Urothelium cell line (cell line): ENCODE measurements at places on chromosomes 7 and 10.

DNA sequence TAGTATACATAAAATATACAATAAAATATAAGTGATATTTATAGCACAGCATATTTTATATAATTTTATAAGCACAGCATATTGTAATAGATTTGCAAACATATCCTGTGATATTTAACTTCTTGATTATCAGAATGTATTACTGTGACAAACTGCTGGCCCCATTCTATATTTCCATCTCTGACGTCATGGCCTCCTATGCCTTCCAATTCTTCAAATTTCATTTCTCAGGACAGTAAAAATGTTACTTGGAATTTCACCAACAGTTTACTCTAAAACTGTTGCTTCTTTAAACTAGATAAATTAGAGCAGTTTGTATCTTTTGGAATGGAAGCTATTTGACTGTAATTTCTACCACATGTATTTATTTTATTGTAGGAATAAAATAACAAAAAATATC is 102.5 kb upstream of the SLC25A13 start:
- DNase-seq, result no peak

GRCh38 chr7:84175461-84175860 is 19.1 kb downstream of the SEMA3A start:
- DNase-seq, result no peak

- DNase-seq, result no peak
These were observed 9.3 kb downstream of the MKLN1 start for GRCh38 chr7:131336956-131337355.

DNA sequence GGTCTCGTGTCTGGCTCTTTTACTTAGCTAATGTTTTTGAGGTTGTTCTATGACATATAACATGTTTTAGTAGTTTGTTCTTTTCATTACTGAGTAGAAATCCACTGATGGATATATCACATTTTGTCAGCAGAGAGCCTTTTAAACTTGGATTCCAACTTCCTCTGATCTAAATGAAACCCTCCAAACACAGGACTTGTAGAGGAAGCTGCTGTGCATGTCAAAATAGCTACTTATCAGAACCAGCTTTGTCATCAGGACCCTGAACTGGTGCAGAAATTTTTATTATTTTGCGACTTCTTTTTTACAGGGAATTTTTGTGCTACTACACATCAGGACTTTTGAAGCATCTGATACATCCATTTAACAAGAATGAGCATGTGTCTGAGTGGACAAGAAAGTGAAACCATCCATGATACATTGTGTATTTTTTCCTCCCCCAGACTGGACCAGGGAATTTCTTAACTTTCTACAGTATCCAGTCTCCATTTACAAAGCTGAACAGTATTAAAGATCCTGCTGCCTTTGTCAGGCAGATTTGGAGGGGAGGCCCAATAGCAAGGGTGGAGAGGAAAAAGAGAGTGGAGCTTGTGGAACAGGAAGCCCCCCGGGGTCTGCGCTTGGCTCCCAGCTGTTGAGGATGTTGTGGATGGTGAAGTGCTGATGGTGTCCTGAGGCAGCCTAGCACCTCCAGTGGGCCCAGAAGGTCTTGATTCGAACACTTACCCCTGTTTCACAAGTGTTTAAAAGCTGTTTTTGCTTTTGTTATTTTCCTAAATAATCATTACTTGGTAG is 29.3 kb upstream of the MTPAP start:
- no peak for DNase-seq

GRCh38 chr7:21125297-21125696 is 302.6 kb upstream of the SP4 start:
- DNase-seq, result no peak

- no peak for DNase-seq
These were observed 5.6 kb downstream of the IMPDH1 start for GRCh38 chr7:128404143-128404681.

DNA sequence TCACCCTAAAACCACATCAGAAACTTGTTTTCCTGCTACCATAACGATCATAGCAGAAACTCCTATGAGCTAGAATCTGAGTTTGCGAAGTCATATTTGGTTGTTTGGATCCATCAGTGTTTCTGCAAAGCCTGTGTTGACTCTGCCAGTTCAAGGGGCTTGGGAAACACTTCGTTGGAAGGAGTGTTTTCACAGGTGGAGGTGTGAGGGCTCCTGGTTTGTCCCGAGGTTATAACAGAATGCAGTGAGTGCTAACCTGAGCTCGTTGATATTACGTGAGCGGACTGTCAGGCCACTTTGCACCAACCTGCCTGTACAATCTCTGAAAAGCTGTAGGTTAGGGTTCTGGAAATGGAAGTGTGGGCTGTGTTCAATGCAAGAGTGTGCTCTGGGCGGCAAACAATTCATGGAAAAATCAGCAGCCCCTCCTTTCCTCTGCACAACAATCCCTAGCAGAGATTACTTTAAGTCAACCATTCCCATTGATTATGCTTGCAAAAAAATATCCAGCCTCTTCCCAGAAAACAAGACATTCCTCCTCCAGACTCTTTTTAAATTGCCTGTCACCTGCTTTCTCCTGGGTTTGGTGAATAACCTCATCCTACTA is 622.0 kb downstream of the TYW1 start:
- DNase-seq, result no peak

DNA sequence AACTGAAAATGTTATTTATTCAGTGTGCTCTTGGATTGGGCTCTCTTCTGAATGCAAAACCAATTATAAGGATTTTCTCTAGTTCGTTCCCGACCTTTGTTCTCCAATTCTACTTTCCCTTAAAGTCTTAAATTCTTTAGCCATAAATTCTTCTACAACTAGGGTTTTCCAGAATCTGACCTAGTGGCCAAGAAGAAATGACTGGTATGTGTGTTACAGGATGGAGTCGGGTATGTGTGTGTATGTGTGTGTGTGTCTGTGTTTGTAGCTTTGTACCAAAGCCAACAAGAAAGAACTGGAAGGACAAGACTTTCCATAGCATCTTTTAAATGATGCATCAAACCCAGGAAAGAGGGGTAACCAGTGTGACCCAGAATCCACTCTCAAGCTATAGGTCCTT is 25.8 kb upstream of the LEP start:
- no peak for DNase-seq

DNA sequence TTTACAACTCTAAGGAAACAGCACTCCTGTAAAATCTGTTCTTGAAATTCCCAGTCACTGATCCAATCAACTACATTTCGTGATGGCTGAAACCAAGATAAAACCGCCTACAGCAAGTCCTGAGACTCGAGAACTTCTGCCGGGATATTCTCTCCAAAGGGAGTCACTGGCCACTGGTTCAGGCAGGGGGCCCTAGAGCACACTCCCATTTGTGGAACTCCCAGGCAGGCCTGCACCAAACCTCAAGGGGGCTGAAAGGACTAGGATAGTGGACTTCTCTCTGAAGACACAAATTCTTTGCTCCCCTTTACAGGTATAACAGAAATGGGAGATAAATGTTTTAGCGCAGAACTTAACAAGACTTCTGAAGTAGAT is 16.3 kb downstream of the CYTH3 start:
- DNase-seq, result no peak

DNA sequence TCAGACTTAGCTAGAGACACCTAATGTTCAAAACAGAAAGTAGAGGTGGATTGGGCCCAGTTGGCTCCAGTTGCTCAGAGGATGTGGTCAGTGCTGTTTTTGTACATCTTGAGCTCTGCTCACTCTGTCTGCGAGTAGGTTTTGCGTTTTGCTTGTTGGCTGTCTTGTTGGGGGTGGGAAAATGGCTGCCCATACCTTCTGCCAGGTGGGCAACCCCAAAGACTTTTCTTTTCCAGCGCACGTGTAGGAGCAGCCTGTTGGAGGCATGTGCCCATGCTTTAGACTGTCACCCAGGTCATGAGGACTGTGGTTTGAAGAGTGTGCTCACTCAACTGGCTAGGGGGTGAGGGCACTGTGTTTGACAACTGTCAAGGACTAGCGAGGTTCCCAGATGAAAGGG is 73.9 kb downstream of the KAT6B start:
- no peak for DNase-seq

- no peak for DNase-seq
These were observed 364.5 kb downstream of the DPP6 start for GRCh38 chr7:154416714-154417113.

GRCh38 chr7:95798401-95798930 is 26.1 kb downstream of the DYNC1I1 start:
- no peak for DNase-seq

GRCh38 chr10:84341983-84342382 is 13.6 kb downstream of the CCSER2 start:
- DNase-seq, result no peak

DNA sequence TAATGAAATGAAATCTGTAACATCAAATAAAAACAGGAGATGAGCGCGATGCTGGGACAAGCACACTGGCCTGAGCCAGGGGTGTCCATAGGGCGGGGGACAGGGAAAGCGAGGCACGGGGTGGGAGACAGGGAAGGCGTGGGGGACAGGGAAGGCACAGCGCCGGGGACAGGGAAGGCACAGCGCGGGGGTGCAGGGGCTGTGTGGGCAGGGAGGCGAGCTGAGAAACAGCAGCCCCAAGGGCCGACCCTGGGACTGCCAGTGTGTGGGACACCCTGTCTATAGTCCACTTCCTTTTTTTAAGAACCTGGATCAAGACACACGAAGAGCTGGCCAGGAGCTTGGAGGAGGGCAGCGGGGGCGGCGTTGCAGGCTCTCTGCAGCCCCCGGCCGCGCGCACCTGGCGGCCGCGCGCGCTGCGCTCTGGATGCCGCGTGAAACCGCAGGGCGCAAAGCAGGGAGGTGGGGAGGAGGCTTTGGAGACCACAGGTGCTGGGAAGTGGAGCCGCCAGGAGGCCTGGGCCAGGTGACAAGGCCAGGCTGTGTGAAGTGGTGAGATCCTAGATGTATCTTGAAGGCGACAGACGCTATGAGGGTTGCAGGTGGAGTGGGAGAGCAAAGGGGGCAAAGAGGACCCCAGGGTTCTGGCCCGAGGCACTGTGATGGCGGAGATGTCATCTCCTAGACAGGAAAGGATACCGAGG is 157.7 kb downstream of the COBL start:
- no peak for DNase-seq

- DNase-seq, result no peak
These were observed 2.3 kb upstream of the TAX1BP1 start for GRCh38 chr7:27737616-27738015.

DNA sequence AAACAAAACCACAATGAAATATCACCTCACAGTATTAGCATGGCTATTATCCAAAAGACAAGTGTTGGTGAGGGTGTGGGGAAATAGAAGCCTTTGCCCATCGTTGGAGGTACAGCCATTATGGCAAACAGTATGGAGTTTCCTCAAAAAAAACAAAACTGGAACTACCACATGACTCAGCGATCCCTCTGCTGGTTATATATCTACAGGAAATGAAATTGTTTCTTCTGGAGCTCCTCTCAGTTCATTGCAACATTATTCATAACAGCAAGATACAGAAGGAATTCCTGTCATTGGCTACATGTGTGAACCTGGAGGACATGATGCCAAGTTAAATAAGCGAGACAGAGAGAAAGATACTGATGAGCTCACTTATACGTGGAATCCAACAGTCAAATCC is 2.4 kb upstream of the UBE3C start:
- DNase-seq, result no peak

DNA sequence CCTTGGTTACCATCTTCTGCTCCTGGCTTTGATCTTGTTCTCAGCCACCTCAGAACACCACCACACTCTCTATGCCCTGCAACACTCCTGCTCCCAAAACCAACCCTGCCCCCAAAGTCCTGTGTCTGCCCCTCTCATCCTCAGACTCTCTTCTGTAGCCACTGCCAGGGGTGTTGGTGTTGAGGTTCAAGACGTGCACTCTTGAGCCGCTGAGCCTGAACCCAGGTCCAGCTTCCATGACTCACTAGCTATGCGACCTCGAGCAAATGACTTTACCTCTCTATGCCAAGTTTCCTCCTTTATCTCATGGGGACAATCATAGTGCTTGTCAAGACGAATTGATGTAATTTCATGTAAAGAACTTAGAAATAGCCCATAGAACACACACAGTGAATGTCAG is 840 bp upstream of the ATP6V0A4 start:
- DNase-seq, result no peak

DNA sequence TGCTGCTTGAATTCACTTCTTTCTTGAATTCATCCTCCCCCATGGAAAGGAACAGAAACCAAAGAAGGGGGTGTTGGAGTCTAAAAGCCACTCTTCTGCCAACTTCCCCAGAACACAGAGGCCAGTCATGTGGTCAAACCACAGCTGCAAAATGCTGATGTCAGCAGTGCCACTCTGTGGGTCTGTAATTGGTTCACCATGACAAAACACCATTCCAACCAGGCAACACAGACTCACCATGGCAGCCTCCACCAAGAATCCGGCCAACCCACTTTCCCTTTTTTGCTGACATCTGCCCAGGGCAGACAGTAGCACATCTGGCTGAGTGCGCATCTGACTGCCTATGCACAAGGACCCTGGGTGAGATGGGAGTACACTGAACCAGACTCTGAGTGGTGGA is 16.8 kb downstream of the OSBPL3 start:
- peak; percentile 40 for DNase-seq

DNA sequence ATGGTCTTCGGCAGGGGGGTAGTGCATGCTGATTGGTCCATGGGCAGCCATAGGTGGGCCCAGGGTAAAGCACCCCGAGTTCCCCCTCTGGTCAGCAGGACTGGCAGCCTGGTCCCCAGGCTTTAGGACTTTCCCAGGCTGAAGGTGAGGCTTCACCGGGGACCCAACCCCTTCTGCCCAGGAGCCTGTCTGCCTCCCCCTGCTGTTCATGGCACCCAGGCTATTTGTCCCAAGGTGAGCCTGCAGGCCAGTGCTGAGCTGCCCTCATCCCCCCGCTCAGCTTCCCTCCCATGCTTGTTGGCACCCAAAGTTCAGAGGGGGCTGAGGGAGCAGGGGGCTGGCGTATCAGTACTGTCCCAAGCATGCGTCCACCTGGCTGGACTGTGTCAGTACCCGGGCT is 38.5 kb upstream of the ZNRF2 start:
- no peak for DNase-seq

DNA sequence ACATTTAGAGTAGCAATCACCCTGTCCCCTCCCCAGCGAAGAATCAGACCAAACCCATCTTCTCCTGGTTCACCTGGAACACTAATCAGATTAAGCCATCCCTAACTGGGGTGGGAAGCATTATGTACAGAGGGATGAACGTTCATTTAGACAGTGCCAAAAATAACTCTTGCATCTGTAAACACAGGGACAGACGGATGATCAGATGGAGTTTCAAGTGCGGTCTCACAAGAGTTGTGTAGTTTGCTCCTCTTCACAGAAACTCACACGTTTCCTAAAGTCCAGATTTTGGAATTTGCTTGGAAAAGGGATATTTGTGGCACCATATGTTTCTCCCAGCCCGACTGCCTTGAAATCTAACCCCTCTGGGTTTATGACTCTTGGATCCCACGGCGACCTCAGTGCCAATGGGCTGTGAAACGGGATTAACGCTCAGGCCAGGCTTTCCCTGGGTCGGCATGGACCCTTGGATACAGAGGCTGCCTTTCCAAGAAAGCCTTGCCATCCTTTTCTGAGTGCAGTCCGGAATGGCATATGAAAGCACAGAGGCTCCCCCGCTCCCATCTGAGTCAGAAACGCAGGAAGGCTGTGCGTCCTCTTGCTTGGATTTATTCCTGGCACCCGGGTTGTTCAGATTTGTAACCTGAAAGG is 293.2 kb upstream of the HABP2 start:
- no peak for DNase-seq

GRCh38 chr10:109961174-109962001 is 38.1 kb upstream of the XPNPEP1 start:
- DNase-seq, result no peak
